Left cardiac atrium (tissue), 4 donors: ENCODE measurements at places on chromosomes 6 and 20.

GRCh38 chr20:20505554-20505953 lies 137.7 kb downstream of the INSM1 start:
- no peak for DNase-seq

DNA sequence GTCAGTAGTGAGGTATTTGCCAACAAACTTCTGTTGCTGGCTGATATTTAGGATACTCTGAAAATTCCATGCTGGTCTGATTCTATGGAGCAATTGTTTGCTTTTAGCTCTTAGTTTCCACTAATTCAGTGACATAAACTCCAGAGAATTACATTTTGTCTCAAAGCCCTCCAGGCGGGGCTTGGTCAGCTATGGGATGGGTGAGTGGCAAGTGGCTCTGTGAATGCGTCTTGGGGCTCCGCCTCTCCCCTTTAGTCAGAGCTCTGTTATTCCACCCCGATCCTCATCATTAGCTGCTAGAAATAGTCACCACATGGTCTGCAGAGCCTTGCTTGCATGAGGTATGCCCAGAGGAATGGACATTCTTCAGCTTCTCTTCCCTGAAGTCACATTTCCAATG lies 540.6 kb downstream of the QKI start:
- no peak for DNase-seq

- DNase-seq, result peak; percentile 97
These were observed 37.5 kb upstream of the IER3 start for GRCh38 chr6:30781743-30782424.

DNA sequence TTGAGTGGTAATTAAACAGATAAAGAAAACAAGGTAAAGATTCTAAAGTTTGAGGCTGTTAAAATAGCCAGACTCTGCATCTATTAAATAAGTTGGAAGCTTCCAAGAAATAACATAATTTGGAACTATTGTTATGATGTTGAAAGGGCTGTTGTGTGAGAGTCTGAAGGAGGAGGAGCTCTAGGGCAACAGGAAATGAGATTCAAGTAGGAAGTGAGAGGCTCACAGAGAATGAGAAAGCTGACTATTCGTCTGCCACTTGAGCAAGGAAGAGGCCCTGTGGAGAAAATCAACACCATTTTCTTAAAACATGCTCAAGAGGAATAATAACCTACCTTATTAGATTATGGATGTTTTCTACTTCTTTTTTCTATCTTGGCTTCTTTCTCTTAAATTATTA lies 185.2 kb downstream of the SLC24A3 start:
- DNase-seq, result no peak

- no peak for DNase-seq
These were observed 87.9 kb downstream of the THBS2 start for GRCh38 chr6:169165561-169166300.

DNA sequence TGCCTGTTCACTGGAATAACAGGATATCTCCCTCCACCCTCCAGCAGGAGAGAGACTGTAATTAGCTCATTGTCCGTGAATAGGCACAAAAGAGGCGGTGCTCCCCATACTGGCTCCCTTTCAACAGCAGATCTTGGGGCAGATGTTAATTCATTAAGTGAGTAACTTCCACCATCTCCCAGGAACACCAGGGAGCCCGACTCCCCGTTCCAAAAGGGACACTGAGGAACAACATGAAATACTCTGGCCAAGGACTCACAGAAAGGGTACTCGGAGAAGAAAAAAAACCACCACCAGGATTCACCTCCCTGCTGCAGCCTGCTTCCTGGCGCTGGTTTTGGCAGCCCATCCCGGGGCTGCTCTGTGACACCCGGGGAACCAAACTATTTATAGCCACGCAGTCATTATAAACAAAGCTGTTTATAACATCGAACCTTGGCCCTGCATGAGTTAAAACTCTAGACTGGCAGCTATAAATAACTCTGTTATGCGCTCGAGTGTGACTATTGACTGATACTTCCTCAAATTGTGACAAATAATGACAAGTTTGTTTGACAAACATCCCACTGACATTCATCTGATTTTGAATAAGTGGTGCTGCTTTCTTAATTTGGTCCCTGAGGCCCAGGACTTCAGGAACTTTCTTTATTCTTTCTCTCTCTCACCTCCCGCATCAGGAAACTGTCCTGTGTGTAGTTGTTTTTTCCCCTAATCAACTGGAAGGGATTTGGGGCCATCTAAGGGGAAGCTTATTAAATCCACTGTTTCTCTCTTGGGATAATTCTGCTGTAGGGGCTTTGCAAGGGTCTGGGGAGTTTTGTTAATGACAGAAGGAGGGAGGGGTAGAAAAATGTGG lies 521.6 kb downstream of the CD83 start:
- DNase-seq, result peak; percentile 45

GRCh38 chr6:44258921-44259320 lies 1.6 kb upstream of the SLC35B2 start:
- DNase-seq, result no peak
